Stimulated activated CD8-positive, alpha-beta memory T cell treated with anti-CD3 and anti-CD28 coated beads, Interleukin-4, amount 100 ng/mL, for 24 hours (primary cell): ENCODE measurements at places on chromosomes 12 and 14.

DNA sequence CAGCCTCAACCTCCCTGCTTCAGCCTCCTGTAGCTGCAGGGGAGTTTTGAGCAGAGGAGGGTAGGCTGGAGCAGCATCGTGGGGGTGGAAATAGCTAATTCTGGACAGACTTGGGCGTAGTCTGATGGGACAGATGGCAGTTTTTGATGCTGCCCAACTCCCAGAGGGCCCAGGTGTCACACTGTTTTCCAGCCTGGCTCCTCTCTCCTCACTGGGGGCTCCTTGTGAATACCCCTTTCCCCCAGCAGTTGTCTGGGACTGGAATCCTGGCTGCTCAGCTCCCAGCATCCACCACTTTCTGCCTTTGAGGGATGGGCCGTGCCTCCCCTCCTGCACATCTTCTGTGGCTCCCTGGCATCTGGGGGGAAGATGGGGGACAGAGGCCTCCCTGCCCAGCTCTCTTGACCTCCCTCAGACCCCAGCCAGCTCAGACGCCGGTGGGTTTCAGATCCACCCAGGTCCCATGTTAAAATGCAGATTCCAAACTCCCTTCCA, 34.0 kb downstream of the SH2B3 start:
- DNase-seq: no peak

DNA sequence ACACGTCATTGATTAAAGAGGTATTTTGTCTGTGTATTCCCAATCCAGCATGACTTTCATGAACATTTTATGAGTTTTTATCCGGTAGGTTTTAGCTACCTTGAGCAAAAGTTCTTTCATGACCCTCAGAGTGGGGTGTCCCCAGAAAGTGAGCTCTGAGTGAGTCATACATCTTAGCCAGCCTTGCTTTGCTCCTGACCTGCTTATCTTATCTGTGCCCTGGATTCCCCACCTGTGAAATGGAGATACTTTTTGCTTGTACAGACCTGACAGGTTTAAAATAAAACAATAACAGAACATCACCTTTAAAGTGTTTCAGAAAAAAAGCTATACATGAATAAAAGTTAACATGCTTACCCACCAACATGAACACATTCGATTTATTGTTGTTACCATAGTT, 202.8 kb upstream of the SOX5 start:
- DNase-seq: no peak

GRCh38 chr14:78282437-78282836, 112.3 kb downstream of the NRXN3 start:
- no peak for DNase-seq

DNA sequence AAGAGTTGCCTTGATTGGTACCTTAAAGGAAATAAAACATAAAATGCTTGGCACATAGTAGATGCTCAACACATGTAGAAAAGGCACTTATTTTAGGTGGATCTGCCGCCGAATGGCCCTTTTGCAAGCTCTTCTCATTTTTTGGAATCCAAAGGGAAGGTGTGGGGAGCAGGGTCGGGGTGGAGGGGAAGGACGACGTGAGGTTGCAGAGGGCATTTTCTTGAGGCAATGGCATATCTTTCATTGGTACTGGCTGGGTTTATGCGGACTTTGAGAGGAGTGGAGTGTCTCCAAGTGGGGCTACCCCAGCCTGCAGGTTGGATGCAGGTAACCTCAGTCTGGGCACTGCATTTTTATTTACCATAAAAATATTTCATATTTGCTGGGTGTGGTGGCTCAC, 8.1 kb downstream of the RTL1 start:
- no peak for DNase-seq

- DNase-seq: no peak
Observed at GRCh38 chr14:105290621-105291346, 10.0 kb downstream of the BRF1 start.

- DNase-seq: no peak
Observed at GRCh38 chr14:76760331-76761135, 735 bp upstream of the VASH1 start.

- no peak for DNase-seq
Observed at GRCh38 chr14:80078501-80078900, 132.8 kb downstream of the DIO2 start.

GRCh38 chr14:23895480-23895879, 58.1 kb upstream of the DHRS4 start:
- DNase-seq: no peak

GRCh38 chr12:14554281-14555007, 13.2 kb downstream of the PLBD1 start:
- no peak for DNase-seq

DNA sequence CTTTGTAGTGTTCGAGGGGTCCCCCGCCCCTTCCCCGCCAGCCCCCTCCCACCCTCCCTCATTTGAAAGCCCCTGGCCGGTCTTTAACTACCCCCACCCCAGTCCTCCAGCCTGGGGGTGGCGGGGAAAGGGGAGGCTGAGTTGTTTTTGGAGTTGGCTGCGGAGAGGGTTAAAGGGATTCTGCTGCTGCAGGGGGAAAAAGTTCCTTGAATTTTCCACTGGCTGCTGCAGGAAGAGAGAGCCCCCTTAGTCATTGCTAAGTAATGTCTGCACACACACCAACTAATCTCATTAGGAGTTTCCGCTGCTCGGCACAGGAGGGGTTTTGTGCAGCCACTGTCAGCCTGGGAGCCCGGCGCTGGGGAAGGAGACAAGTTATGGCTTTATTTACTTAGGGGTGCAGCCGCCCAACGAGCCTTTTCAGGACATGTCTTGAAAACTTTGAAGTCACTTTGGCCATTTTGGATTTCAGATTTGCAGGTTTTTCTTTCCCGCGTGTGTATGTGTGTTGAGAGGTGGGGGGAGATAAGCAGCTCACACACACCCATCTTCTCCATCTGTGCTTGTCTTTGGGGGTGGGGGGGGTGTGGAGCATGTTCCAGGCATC, 1.8 kb downstream of the ELK3 start:
- DNase-seq: peak; percentile 26
